ENCODE measurements at places on chromosomes 6 and 20.
A peak's percentile ranks its signal among the peaks of the same experiment; 100 is the strongest.

GRCh38 chr20:4472906-4473305, 248.8 kb upstream of the PRND start:
- DNase-seq: no peak

DNA sequence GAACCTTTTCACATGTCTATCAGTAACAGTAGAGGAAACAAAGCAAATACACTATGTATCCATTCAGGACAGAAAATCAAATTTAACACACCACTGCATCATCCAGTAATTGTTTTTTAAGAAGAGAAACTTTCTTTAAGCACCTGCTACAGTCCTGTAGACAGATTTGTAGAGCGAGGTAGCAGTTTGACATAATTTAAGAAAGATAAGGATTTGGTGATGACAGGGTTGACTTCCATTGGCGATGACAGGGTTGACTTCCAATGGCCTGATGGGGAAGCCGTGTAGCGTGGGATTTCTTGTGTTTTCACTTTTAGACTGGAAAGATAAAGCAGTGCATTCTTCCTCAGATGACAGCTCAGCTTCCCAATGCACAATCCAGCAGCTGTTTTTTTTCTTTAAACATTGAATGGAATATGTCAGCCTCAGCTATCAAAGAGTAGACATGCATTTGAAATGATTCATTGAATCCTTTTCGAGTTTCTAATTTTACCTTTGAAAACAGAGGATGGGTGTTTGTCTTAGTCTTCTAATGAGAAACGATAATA, 68.5 kb downstream of the ECT2L start:
- no peak for DNase-seq

DNA sequence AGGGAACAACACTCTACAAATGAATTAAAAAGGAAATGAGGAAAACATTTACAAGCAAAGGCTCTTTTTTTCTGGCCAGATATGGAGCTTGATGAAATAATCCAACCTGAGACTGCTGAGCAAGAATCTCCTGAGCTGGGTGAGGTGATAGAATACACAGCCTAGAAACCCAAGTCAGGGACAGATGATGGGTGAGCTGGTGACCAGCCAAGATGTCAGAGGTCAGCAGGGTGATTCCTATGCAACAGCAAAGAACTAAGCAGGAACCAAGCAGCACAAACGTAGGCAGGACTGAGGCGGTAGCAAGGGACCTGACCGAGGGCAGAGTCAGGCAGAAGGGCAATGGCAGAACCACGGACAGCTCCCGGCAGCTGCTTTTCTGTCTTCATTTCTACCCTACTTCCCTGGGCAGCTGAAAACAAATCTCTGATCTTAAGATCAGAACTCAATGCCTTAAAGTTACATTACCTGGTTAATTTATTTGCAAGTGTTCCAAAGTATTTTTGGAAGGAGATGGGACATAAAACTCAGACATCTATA, 75.1 kb downstream of the CDC40 start:
- DNase-seq: no peak

DNA sequence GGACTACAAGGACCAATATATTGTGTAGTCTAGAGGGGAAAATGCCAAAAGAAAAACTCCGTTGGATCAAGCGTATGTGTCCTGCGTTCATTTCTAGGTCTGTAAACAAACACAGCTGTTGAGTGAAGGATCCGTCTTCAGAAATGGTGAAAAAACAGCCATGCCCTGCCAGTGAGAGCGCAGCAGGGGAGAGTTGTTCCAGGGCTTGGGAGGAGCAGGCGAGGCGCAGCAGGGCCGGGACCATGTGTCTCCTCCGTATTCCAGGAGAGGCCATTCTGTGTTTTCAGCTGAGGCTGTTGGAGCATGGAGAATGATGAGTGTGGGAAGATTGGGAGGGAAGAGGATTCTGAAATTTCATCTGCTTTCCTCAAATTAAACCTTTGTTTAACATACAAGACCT, 38.0 kb downstream of the BMP6 start:
- DNase-seq: peak; percentile 63

DNA sequence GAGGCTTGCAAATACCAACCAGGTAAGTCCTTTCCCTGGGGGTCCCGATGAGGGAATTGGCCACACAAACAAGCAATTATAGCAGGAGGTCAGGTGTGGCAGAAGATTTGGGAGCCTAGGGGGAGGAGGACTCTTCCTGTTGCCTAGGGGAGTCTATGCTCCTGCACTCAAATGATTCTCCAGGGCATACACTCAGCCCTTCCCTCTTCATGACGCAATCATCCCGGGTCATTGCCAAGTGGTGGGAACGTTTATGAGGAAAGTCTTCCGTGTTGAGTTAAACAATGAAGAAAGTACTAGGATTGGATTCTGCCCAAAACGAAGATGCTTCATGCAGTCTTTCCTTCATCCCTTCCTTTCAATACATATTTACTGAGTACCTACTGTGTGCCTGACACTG, 186.5 kb upstream of the TSHZ2 start:
- DNase-seq: no peak

- no peak for DNase-seq
Observed at GRCh38 chr6:26249957-26250697, 114.9 kb upstream of the BTN3A2 start.

DNA sequence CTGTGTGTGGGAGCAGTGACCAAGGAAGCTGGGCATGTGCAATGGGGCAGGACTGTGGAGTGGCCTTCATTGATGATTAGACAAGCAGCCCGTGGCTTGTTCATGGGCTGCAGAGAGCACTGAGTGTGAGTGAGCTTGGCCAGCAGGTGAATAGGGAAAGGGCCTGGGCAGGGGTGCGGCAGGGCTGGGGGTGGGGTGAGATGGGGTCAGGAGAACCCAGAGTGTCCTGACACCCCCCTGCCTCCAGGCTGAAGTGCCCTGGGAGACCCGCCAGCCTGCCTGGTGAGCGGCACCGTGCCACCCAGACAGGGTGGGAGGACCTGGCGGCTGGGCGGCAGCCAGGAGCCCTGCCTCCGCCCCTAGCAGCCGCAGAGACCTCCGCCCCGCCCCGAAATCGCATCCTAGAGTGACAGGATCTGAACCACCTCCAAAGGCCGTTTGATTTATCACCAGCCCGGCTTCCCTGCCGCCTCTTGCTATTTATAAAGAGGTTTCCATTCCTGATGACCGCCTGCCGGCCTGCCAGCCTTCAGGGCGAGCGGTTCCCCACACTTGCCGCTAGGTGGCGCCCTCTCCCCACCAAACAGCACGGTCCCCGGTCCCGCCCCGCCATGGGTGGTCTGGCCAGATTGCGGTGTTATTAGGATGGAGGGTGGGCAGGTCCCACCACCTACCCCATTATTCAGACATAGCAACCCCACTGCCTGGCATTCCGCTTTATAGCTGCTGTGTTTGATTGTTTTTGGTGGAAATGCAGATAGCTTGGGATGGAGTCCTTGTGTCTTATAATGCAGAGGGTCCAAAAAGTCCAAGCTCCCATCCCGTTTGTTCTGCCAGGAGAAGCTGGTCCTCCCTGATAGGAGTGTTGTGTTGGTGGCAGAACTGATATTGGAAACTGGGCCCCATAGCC, 3.5 kb downstream of the MYLK2 start:
- peak; percentile 96 for DNase-seq

Data from NCI-H1694 (cell line).